Mesothelial cell of epicardium (in vitro differentiated cells): ENCODE measurements at places on chromosomes 11 and 22. TPM values are rescaled to one million over a fixed set of nuclear protein-coding genes. Genes with fewer than 3 reads are reported as not detected.

DNA sequence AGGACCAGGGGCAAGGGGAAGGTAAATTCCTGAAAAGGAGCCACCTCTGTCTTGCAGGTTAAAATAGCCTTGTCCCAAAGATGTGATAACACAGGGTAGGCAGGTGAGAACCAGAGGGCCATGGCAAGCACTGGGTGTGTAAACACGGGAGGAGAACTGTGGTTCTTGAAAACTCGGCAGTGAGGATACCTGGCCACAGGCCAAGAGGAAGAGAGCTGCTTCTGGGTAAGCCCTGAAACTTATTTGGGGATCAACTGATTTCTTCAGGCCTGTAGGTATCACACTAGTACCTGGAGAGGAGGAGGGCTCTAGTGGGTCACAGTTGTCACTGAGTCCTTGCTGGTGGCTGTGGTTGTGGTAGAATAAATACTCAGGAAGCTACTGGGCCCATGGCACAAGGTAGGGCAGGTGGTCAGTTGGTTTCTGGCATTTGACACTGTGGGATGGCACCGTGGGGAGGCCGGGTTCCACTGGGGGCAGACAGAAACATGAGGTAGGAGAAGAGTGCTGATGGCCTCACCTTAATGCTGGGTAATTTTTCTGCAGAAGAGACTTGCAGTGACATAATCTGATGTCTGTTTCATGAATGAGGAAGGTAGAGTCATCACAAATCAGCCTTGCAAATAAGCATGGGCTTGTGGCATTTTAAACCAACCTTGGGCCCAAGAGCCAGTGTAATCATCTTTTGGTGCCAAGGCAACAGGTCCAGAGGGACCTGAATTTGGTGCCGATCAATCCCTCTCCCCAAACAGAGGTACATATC is 22.0 kb downstream of the AMPD3 start:
- H3K36me3 ChIP-seq, result peaks cover 2% of the 10 kb centered on the region
- no peaks in the 10 kb centered on the region for H3K27me3 ChIP-seq
- no peak overlapping the region for H3K27ac ChIP-seq
- H3K4me1 ChIP-seq, result no peaks in the 10 kb centered on the region
- no peak overlapping the region for H3K4me3 ChIP-seq

GRCh38 chr22:26643418-26644100 is 13.8 kb upstream of the MIAT start:
- DNase-seq, result no peak
- peaks cover 21% of the 10 kb centered on the region for H3K27me3 ChIP-seq
- no peak overlapping the region for H3K4me3 ChIP-seq

- no peak overlapping the region for H3K4me3 ChIP-seq
- peaks cover 14% of the 10 kb centered on the region for H3K4me1 ChIP-seq
These were observed 367.6 kb upstream of the DDI1 start for GRCh38 chr11:103668859-103669258.

DNA sequence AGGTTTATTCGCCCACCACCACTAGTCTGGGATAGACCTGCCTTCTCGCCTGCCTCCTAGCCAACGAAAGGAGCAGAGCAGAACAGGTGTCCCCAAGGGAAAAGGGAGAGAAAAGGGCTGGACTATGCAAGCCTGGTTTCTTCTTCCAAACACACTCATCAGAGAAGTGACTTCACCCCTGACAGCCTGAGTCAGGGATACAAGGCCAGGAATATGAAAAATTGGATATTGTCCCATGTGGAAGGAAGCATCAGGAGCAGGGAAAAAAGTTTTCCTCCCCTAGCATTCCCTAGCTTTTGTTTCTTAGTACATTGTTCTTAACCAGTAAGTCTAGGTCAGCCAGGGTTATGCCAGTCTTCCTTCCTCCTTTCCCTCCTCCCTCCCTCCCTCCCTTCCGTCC is 56.9 kb upstream of the TNRC6B start:
- H3K4me1 ChIP-seq, result no peaks in the 10 kb centered on the region
- no peak overlapping the region for H3K27ac ChIP-seq
- no peaks in the 10 kb centered on the region for H3K27me3 ChIP-seq
- no peaks in the 10 kb centered on the region for H3K36me3 ChIP-seq

DNA sequence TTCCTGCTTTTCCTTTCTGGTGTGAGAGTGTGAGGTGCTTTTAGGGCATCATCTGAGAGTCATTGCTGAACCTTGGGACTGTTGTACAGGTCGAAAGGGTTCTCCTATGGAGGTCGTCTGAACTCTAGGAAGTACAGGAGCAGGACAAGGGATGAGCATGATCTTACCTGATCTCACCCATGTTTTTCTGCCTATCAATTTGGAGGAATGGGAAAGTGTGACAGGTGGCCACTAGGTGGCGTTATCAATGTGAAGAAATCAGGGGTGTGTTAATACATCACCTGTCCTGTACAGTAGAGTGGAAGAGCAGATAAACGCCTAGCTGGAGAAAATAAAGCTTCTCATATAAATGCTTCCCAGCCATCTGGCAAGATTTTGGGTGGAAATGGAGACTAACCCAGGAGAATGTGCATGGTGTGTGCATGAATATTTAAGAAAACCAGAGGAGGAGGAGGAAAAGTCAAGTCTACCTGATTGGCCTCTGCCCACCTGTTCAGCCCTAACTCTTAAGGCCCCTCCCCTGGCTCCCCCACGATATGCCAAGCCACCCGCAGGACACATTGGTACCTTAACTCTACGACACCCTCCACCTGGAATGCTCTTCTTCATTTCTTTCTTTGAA is 72.0 kb upstream of the NARS2 start:
- peak; percentile 64 for DNase-seq
- no peaks in the 10 kb centered on the region for H3K27me3 ChIP-seq
- H3K4me1 ChIP-seq, result peaks cover 13% of the 10 kb centered on the region

DNA sequence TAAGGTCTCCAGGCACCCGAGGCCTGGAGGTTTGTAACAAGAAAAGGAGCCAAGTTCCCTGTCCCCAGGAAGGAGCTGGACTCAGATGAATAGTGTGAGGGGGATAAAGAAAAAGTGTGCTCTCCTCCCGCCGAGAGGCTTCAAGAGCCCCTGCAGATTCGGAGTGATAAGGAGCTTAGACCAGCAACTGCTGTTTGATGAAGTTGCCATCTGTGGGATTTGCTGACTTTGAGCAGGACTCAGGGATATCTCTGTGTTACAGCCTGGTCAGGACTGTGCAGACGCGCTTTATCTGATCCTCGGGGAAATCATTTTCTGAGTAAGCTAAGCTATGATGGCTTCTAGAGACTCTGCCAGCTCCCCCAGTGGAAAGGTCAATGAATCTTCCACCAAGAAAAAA is 1017.0 kb downstream of the TBC1D22A start:
- H3K36me3 ChIP-seq, result no peaks in the 10 kb centered on the region
- no peak overlapping the region for H3K27ac ChIP-seq

GRCh38 chr11:104625246-104625645 is 273.0 kb downstream of the CASP12 start:
- no peak for DNase-seq
- no peak overlapping the region for H3K4me3 ChIP-seq
- H3K27ac ChIP-seq, result no peak overlapping the region
- H3K4me1 ChIP-seq, result peaks cover 10% of the 10 kb centered on the region

- DNase-seq, result no peak
- H3K27ac ChIP-seq, result peak overlapping the region; percentile 63
- H3K36me3 ChIP-seq, result peaks cover 4% of the 10 kb centered on the region
- H3K27me3 ChIP-seq, result no peaks in the 10 kb centered on the region
- H3K4me1 ChIP-seq, result peaks cover 18% of the 10 kb centered on the region
These were observed 6.2 kb upstream of the SREBF2 start for GRCh38 chr22:41826430-41827383.

DNA sequence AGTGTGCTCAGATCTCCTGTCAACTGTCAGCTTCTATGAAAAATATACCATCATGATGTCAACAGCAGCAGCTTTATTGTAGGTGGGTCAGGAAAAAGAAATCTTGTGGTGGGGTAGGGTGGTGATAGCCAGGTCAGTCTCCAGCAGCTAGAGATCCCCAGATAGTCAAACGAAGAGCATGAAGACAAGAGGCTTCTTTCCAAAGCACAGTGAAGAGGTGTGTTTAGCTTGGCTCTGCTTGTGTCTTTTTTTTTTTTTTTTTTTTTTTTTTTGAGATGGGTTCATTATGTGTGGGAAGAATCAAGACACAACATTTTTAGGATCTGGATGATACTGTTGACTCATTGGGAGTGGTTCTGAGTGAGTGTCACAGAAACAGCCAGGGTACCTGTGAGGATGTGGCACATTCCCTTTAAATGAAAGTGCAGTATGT is 1075.5 kb downstream of the NTM start:
- peaks cover 11% of the 10 kb centered on the region for H3K27me3 ChIP-seq
- no peak overlapping the region for H3K27ac ChIP-seq
- DNase-seq, result no peak
- no peaks in the 10 kb centered on the region for H3K36me3 ChIP-seq
- H3K4me1 ChIP-seq, result peaks cover 3% of the 10 kb centered on the region
- H3K4me3 ChIP-seq, result no peak overlapping the region

GRCh38 chr11:101363706-101364275 is 220.0 kb downstream of the TRPC6 start:
- H3K36me3 ChIP-seq, result no peaks in the 10 kb centered on the region
- no peaks in the 10 kb centered on the region for H3K4me1 ChIP-seq
- H3K27me3 ChIP-seq, result peaks cover 26% of the 10 kb centered on the region
- no peak overlapping the region for H3K27ac ChIP-seq
- no peak for DNase-seq

DNA sequence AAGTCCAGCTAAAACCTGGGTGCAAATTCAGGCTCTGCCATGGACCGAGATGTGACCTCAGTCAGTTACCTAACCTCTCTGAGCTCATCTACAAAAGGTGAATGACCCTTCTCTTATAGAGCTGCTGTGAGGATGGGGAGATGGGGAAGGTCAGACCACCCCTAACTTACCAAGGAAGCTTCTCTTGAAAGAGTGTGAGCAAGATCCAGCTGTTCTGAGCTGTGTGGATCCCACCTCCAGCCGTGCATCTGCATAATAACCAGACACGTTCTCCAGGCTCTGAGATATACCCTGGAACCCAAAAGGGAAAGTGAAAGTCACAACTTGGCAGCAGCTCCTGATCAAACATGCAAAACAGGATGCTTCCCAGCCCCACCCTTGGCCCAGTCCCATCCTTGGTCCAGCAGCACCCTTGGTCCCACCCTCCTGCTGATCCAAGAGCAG is at the start of gene APOL3:
Gene APOL3, minus strand, starts transcription at position 257 of the 444 bp plus-strand sequence. CDS start 11,700 bp downstream, outside the sequence.
- H3K4me1 ChIP-seq, result peaks cover 19% of the 10 kb centered on the region
- no peak within 1 kb of the TSS for H3K4me3 ChIP-seq
- no peak within 1 kb of the TSS for H3K27ac ChIP-seq
- no peaks in the 10 kb centered on the region for H3K36me3 ChIP-seq

DNA sequence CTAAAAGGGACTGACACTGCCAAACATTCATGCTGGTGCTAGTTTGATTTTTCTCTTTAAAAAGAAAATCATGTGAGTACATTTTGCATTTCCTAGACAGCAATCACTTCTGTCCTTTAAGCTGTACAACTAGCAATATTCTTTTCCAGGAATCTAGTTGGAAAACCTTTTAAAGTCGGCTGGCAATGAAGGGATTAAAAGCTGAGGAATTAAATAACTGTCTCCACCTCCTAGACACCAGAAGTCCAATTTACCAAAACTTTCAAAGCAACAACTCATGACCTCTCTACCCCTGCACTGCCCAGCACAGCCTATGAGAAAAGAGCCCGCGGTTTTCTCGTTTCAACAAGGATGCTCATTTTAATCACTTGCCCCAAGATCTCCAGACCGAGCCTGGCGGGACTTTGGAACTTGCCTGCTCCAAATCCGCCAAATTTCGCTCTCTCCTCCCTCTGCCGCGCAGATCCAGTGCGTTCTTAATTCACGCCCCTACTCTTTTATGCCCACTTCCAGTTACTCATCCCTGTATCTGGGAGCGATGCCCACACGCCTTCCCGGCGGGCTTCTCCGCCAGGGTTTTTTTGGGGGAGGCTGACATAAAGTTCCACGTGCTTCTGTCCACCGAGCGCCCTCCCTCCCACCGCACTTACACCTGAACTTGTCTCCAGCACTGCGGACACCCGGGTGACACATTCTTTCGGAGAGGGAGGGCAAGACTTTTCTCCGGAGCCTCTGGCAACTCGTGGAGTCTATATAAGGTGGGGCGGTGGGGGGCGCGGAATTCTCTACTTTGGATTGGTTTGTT is 2.5 kb downstream of the MPPED2 start:
- H3K27ac ChIP-seq, result peak overlapping the region; percentile 91
- no peak for DNase-seq
- peaks cover 50% of the 10 kb centered on the region for H3K4me1 ChIP-seq

DNA sequence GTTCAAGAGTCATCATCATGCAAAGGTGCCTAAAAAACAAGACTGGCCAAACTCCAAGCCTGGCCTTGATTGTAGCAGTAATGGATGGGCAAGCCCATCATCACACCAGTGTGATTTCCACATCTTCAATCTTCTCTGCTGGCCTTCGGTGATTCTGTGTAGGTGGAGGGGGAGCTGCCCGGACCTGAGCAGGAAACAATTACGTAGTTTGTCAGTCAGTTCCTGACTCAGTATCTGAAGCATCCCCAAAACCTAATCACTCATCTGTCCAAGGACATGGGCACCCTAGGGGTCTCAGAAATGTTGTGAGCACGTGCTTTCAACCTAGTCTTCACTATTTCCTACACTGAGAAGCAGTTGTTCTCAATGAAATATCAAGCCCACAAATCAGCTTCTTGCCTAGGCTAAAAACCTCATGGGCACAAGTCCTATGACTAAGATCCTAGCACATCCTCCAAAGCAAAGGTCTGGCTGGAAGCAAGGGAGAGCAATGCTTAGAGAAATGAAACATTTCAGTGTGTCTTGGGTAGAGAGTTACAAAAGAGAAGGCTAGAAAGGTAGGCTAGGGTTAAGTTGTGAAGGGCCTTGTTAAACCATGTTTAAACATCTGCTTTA is 24.6 kb downstream of the ATG16L2 start:
- no peak for DNase-seq
- H3K27me3 ChIP-seq, result no peaks in the 10 kb centered on the region
- no peak overlapping the region for H3K27ac ChIP-seq
- peaks cover 29% of the 10 kb centered on the region for H3K36me3 ChIP-seq

DNA sequence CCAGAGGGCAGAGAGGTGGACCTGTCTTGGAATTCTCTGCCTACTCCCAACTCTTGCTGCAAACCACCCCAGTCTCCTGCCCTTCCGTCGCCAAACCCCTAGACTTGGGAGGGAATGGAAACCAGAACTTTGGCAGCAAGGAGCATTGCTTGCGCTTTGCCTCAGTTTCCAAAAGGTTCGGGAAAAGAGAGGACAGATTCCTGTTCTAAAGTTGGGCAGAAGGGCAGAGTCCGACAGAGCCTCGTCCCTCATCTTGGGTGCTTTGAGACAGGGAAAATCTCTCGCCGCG is 396 bp upstream of the ROBO3 start:
- no peak for DNase-seq
- H3K4me3 ChIP-seq, result no peak overlapping the region
- no peak overlapping the region for H3K27ac ChIP-seq
- H3K36me3 ChIP-seq, result no peaks in the 10 kb centered on the region
- H3K4me1 ChIP-seq, result peaks cover 12% of the 10 kb centered on the region

PANX2 gene
- 6.0 to 7.0 TPM (median 6.4 TPM) in 3 replicates for total RNA-seq

SLC25A18 gene
- 0.35 to 0.60 TPM (median 0.54 TPM) in 3 replicates for total RNA-seq

OR51B2 gene
- 0.41 to 0.56 TPM in 2 of 3 replicates, not detected in the other for total RNA-seq

RTN4R gene
- 8.9 to 10.0 TPM (median 9.5 TPM) in 3 replicates for total RNA-seq

ZNF215 gene
- total RNA-seq, result 2.8 to 3.9 TPM (median 3.0 TPM) in 3 replicates

SAA4 gene
- not detected in 3 replicates for total RNA-seq
